Heart right ventricle (tissue), 16 donors: ENCODE measurements at places on chromosomes 16 and 17. TPM values are rescaled to one million over a fixed set of nuclear protein-coding genes. Genes with fewer than 3 reads are reported as not detected.

The C16orf54 gene
- total RNA-seq: 0.76 TPM

The PARN gene
- total RNA-seq: 20.1 TPM

The ZP2 gene
- not detected for total RNA-seq

- H3K4me3 ChIP-seq: no peak overlapping the region
- H3K27me3 ChIP-seq: no peaks in the 10 kb centered on the region
- H3K27ac ChIP-seq: no peak overlapping the region
- H3K4me1 ChIP-seq: peaks cover 45% of the 10 kb centered on the region
- peaks cover 5% of the 10 kb centered on the region for H3K36me3 ChIP-seq
These were observed 3.4 kb downstream of the DNAJA2 start for GRCh38 chr16:46970089-46970488.

DNA sequence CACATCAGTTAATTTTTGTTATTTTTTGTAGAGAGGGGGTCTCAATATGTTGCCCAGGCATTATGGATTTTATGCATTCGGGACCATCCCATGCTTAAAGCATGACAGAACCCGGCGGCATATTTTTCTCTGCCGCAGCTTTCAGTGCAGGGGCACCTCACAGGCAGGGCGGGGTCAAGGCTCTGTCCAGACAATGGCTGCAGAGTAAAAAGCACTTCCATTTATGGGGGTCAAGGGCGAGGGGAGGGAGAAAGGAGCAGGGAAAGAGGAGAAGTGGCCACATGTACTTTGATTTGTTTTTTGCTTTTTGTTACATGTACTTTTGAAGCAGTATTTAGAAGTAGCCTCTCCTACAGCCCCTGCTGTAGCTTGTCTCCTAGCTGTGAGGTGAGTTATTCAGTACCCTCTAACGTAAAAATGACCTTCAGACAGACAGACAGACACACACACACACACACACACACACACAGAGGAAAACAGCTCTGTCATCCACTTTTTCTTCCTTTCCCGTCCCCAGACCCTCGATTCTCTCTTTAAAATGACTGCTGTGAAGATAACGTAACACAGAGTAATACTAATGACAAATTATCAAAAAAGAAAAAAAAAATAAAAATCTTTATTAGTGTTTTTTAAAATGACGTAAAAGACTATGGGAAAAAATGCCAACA, 856 bp upstream of the SCPEP1 start:
- H3K4me1 ChIP-seq: peaks cover 7% of the 10 kb centered on the region
- H3K4me3 ChIP-seq: peak overlapping the region; percentile 49
- H3K36me3 ChIP-seq: no peaks in the 10 kb centered on the region
- H3K27ac ChIP-seq: peak overlapping the region; percentile 68
- H3K27me3 ChIP-seq: no peaks in the 10 kb centered on the region

GRCh38 chr16:10599626-10600025, 19.2 kb upstream of the EMP2 start:
- no peak for DNase-seq
- H3K27ac ChIP-seq: no peak overlapping the region
- peaks cover 28% of the 10 kb centered on the region for H3K4me1 ChIP-seq
- H3K27me3 ChIP-seq: no peaks in the 10 kb centered on the region
- H3K36me3 ChIP-seq: no peaks in the 10 kb centered on the region
